Dermis blood vessel endothelial cell (primary cell): ENCODE measurements at places on chromosomes 6 and 20. TPM values are rescaled to one million over a fixed set of nuclear protein-coding genes. Genes with fewer than 3 reads are reported as not detected.

DNA sequence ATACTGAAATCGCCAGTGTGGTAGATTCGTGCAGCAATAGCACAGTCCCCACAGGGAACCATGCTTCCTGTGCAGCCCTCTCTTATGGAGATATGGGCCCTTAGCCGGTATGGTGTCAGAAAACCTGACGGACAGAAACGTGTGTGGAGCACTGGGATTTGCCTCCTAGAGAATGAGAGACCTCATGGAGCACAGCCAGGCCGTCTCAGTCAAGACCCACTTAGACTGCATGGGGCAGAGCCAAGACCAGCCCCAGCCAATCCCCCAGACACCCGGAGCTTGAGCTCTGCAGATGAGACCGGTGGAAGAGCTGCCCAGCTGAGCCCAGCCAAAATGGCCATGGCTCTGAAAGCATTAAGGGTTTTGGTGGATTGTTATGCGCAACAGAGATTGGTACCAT is 163.7 kb downstream of the DLL1 start:
- DNase-seq: no peak

Gene PHACTR1
- total RNA-seq: 2.4 and 4.1 TPM in 2 replicates

DNA sequence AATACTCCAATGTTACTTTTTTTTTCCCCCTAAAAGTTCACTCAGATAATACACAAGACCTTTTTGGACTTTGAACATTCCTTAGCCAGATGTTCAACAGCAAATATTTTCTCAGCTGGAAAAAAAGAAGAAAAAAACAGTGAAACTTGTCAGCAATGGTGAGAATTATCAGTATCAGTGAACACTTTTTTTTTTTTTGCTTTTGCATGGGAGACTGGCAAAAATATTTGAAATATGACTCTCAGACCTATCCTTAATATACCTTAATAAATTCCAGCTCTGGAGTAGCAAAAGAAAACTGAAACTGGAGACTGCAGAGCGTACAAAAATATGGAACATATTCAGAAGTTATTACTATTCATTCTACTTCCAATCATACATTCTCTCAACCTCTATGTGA is 92.3 kb downstream of the RFPL4B start:
- no peak for DNase-seq

DNA sequence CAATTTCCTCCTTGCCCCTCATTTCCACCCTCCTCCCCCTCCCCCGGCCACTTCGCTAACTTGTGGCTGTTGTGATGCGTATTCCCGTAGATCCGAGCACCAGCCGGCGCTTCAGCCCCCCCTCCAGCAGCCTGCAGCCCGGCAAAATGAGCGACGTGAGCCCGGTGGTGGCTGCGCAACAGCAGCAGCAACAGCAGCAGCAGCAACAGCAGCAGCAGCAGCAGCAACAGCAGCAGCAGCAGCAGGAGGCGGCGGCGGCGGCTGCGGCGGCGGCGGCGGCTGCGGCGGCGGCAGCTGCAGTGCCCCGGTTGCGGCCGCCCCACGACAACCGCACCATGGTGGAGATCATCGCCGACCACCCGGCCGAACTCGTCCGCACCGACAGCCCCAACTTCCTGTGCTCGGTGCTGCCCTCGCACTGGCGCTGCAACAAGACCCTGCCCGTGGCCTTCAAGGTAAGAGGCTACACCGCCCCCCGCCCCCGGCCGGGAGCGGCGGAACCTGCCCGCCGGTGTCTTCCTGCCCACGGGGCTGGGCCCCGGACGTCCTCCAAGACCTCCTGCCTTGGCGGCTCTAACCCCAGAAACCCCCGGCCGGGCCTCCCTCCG is 44.9 kb upstream of the SUPT3H start:
- DNase-seq: peak; percentile 28

DNA sequence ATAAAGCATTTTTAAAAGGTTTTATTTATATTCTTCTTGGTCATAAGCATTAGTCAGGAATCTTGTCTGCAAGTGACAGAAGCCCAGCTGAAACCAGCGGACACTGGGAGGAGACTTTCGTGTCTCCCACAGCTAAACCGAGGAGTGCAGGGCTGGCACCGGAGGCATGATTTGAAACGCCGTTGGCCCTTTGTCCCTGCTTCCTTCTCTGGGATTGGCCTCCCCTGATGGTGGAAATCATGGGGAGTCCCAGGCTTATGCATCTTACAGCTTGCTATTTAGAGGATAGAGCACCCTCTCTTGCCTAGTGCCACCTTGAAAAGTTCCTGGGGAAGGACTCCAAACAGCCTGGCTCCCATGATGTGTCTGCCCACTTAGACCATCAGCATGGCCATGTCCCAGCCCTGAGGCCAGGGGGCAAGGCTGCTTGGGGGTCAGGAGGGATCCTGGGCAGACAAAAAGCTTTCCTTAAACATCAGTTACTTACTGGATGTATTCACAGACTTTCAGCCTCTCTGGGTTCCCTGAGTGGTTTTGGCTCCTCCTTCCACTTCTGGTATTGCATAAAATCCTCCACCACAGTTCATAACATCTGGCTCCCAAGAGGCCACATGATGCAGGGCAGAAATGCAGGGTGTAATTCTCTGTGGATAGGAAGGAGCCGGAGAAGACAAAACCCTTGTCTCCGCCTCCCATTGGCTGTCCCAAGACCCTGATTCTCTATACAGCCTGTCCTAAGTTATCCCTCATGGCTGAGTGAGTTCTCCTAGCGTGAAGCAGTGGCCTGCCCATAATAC is 49.3 kb upstream of the INSM1 start:
- DNase-seq: no peak

DNA sequence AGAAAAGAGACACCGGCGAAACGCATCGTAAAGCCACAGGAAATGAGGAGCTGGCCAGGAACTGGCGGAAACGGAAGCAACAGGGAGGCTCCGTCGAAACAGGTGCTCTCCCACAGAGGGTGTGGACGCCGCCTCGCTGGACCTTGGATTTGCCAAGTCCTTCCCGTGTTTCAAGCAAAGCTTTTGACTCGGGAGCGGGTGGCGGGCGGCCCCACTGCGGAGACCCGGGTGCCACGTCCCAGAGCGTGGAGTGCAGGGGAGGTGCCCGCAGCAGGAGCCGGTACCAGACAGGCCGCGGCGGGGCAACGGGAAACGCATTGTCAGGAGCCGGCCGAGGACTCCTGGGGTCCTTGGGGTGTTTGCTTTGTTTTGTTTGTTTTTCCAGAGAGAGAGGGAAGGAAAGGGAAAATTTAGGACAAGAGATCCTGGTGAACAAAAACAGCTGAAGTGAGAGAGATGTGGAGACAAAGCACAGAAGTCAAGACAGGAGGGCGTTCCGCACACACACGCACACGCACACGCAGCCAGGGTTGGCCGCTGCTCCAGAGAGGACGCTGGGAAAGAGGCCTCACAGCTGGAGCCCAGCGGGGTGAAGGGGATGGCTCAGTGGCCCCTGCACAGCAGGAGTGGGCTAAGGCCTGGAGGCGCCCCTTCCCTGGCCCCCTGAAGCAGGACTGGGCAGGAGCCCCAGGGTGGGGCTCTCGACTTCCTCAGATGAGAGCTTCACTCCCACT is 50.9 kb upstream of the CHRNA4 start:
- no peak for DNase-seq

GRCh38 chr6:123439371-123439770 is 197.4 kb downstream of the TRDN start:
- no peak for DNase-seq

DNA sequence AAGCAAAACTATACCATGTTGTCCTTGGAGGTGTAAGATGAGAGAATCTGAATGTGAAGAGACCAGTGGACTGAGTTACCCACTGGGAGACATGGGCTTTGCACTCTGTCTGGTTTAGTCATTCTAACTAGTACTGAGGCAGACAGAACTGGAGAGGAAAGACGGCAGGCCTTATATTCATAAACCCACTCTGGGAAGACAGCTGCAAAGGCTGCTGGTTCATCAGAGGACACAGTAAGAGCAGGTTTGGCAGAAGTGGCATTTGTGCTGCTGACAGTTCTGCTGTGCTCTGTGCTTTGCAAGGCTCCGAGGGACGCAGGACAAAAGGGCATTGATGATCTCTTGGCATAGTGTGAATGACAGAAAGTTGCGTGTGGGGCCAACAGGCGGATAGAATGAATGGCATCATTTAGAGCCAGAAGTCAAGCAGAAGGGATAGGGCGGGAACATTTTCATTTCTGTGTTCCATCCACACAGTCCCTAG is 142.3 kb upstream of the TENT5A start:
- DNase-seq: no peak

- DNase-seq: no peak
These were observed 1.4 kb upstream of the LIN28B start for GRCh38 chr6:104955491-104955890.

GRCh38 chr6:24856901-24857670 is 58.4 kb upstream of the ARMH2 start:
- DNase-seq: no peak

GRCh38 chr6:118808793-118809638 is 84.9 kb upstream of the ASF1A start:
- peak; percentile 35 for DNase-seq

GRCh38 chr20:33659341-33660034 is 2.6 kb upstream of the C20orf144 start:
- no peak for DNase-seq

Gene CCDC170
- total RNA-seq: not detected in 2 replicates

GRCh38 chr6:39347906-39348585 is 25.5 kb upstream of the KCNK16 start:
- peak; percentile 79 for DNase-seq

- no peak for DNase-seq
These were observed 75.9 kb upstream of the CST7 start for GRCh38 chr20:24873025-24873620.
